A549 treated with dexamethasone at 1 μM for 4 hours (cell line): ENCODE measurements at places on chromosomes 4 and X. TPM values are rescaled to one million over a fixed set of nuclear protein-coding genes. Genes with fewer than 3 reads are reported as not detected.

PHOX2B gene
- total RNA-seq: 0.02 to 0.07 TPM in 2 of 5 replicates, not detected in the others

FREM3 gene
- total RNA-seq: not detected in 5 replicates

GABRE gene
- total RNA-seq: 7.8 to 16.7 TPM (median 15.6 TPM) in 5 replicates

SHROOM3 gene
- total RNA-seq: 9.5 to 19.2 TPM (median 17.3 TPM) in 5 replicates

LRAT gene
- total RNA-seq: 0.07 to 0.11 TPM (median 0.08 TPM) in 3 of 5 replicates, not detected in the others

ELMOD2 gene
- 10.3 to 14.9 TPM (median 11.0 TPM) in 5 replicates for total RNA-seq

HPSE gene
- total RNA-seq: 1.2 to 1.7 TPM (median 1.4 TPM) in 5 replicates

MAGEA4 gene
- not detected in 5 replicates for total RNA-seq

FAM184B gene
- total RNA-seq: 0.01 to 0.05 TPM (median 0.02 TPM) in 5 replicates

EGFL6 gene
- 0.05 TPM in 1 of 5 replicates, not detected in the others for total RNA-seq

GYPE gene
- not detected in 5 replicates for total RNA-seq

PLS3 gene
- total RNA-seq: 178 to 220 TPM (median 200 TPM) in 5 replicates

MOSPD2 gene
- total RNA-seq: 8.2 to 11.0 TPM (median 8.7 TPM) in 5 replicates

DGKK gene
- total RNA-seq: not detected in 5 replicates

UGT2B7 gene
- total RNA-seq: 0.18 to 0.53 TPM (median 0.28 TPM) in 5 replicates

RBMXL3 gene
- not detected in 5 replicates for total RNA-seq

WDR17 gene
- 1.3 to 1.8 TPM (median 1.8 TPM) in 5 replicates for total RNA-seq

OCIAD1 gene
- 124 to 177 TPM (median 130 TPM) in 5 replicates for total RNA-seq

AR gene
- 2.8 to 4.3 TPM (median 3.6 TPM) in 5 replicates for total RNA-seq

SHROOM4 gene
- not detected in 5 replicates for total RNA-seq

RNF150 gene
- total RNA-seq: 0.20 to 0.55 TPM (median 0.41 TPM) in 5 replicates

GLRA2 gene
- total RNA-seq: not detected in 5 replicates

WAS gene
- 0.30 to 0.42 TPM (median 0.36 TPM) in 4 of 5 replicates, not detected in the other for total RNA-seq
